ENCODE measurements at places on chromosomes 6 and 20.

- DNase-seq = peak; percentile 95
Measured at GRCh38 chr6:109482905-109483734, at the start of gene ZBTB24. TSS of gene ZBTB24 (minus strand) at chr6:109483219. CDS start at chr6:109482026, 1,193 bp downstream.

DNA sequence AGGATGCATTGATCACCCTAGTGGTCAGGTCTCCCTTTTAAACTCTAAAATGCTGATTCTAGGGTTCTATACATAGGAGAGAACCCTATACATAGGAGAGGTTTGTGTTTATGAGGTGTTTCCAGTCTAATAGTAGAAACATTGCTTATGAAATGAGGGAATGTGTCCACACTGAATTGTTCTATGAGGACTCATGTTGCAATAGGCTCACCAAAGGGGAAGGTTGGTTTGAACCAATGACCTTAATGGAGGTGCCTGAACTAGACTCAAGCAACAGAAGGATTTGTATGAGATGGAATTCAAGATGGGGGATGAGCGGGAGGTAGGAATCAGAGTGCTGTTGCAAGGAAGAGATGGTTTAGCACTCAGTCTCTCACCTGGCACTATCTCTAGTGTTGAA lies 33.5 kb upstream of the UBR2 start:
- no peak for DNase-seq

DNA sequence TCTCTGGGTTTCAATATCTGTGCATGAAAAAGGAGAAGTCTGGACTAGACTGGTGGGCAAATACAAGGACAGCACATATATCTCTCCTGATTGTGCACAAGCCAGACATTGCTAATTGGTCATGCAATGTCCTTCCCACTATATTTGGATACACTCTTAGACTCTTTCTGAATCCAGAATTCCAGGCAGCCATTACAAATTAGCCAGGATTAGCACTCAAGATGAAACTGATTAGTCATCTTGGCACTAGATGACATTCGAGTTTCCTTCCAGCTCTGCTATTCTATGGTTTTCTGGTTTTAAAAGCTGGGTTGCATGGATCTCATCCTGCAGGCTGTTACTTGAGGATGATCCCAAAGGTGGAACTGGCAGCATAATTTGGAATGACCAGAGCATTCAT lies 73.2 kb downstream of the SCP2D1 start:
- no peak for DNase-seq

DNA sequence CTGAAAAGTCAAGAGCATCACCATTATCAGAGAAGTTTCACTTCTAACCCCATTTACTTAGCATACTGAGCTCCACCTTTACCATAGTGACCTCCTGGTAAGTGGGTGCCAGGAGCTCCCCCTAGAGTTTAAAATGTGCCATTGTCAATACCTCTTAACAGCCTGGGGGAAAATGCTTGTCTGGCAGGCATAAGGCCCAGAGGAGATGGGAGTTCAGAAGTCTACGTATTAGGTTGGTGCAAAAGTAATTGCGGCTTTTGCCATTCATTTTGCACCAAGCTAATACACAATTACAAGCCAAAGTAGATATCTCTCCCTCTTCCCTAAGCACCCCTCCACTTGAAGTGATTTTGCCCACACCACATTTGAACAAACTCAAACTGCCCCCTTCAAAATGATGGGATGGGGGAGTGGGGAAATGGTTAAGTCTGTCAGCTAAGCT lies 919.0 kb downstream of the KIF16B start:
- DNase-seq = peak; percentile 84

- no peak for DNase-seq
Measured at GRCh38 chr6:2718334-2719092, 32.2 kb downstream of the MYLK4 start.

DNA sequence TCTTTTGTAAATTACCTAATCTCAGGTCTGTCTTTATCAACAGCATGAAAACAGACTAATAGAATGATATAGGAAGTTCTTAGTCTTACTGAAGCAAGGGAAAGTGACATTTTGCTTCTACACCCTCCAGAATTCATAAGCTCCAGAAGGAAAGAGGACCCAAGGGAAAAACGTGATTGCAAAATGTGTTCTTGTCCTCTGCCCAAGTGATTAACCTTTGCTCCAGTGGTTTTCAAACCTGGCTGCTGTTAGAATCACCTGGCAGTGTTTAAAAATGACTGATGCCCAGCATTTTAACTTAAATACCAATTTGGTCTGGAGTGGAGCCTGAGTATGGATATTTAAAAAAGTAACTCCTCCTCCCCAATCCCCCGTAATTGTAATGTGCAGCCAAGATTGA lies 191.4 kb downstream of the SLC16A10 start:
- DNase-seq = no peak

- DNase-seq = no peak
Measured at GRCh38 chr6:162343198-162343935, 384.2 kb downstream of the PRKN start.

- DNase-seq = no peak
Measured at GRCh38 chr6:72533606-72534005, 88.3 kb upstream of the KCNQ5 start.

- DNase-seq = no peak
Measured at GRCh38 chr6:23659125-23659524, 466.9 kb upstream of the NRSN1 start.

- peak; percentile 36 for DNase-seq
Measured at GRCh38 chr6:132392792-132393191, 8.5 kb downstream of the MOXD1 start.

GRCh38 chr6:100134297-100134696 lies 140.3 kb upstream of the MCHR2 start:
- DNase-seq = no peak

GRCh38 chr6:14517516-14518105 lies 400.0 kb downstream of the CD83 start:
- DNase-seq = no peak

DNA sequence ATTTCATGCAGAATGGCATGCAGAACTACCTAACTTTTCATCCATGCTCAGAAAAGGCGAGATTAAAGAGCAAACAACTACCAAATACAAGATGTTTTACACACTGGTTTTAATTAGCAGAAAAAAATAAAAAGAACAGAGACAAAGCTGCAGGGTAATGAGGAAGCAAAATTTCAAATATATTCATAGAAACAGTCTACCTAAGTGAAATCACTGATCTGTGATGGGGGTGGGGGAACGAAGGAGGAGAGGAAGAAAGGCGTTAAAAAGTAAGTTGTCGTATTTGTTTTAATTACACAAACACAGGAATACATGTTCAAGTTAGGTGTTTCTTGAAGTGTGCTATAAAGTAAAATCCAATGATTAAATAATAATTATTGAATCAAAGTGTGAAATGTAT lies 42.1 kb downstream of the MAP3K7 start:
- DNase-seq = no peak

All from GM12865 (cell line).